Testis (tissue), 5 donors: ENCODE measurements at places on chromosomes 7 and 10. TPM values are rescaled to one million over a fixed set of nuclear protein-coding genes. Genes with fewer than 3 reads are reported as not detected.
A peak's percentile ranks its signal among the peaks of the same experiment; 100 is the strongest.

DNA sequence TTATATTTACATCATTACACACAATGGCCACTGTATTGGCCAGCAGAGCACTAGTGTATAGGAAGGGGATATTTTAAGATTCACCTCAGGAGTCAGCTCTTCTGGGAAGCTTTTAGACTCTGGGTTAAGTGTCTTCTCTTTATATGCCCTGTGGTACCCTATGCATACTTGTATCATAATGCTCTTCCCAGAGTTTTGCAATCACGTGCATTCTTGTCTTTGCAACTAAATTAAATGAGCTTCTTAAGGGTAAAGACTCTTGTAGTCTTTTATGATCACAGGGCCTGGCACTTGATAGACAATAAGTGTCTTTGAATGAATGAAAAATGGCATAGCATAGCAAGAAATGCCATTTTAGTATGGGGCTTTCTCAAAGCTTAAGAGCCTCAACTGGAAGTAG is 35.4 kb upstream of the ARMS2 start:
- H3K36me3 ChIP-seq = no peaks in the 10 kb centered on the region
- DNase-seq = no peak
- H3K27ac ChIP-seq = no peak overlapping the region

DNA sequence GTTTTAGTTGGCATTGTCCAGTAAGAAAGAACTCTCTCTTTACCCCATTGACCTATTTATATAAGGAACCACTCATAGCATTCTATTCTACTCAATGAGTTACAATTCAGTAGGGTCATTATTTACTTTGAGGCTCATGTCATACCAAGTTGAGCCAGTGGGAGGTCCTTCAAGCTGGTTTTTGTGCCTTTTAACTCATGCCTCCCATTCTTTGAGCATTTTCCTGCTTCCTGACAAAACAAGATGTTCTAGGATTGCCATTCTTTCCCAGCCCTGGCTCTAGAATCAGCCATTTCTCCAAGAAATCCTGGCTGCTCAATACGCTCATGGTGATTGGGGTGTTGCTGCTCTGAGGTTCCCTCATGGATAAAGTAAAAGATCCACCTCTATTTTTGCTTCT is 250.1 kb downstream of the ABCA13 start:
- H3K27ac ChIP-seq = no peak overlapping the region
- no peak for DNase-seq
- H3K4me3 ChIP-seq = no peak overlapping the region
- no peaks in the 10 kb centered on the region for H3K27me3 ChIP-seq
- no peaks in the 10 kb centered on the region for H3K36me3 ChIP-seq
- peaks cover 3% of the 10 kb centered on the region for H3K4me1 ChIP-seq

TMEM225B gene
- 57.0 TPM for total RNA-seq

- H3K27me3 ChIP-seq = no peaks in the 10 kb centered on the region
- no peak for DNase-seq
- peaks cover 20% of the 10 kb centered on the region for H3K4me1 ChIP-seq
- H3K27ac ChIP-seq = no peak overlapping the region
- H3K4me3 ChIP-seq = no peak overlapping the region
These were observed 25.2 kb downstream of the OGDH start for GRCh38 chr7:44631458-44632115.

- H3K36me3 ChIP-seq = no peaks in the 10 kb centered on the region
- no peak overlapping the region for H3K4me3 ChIP-seq
These were observed 161.4 kb downstream of the ELMO1 start for GRCh38 chr7:37287131-37287855.

DNA sequence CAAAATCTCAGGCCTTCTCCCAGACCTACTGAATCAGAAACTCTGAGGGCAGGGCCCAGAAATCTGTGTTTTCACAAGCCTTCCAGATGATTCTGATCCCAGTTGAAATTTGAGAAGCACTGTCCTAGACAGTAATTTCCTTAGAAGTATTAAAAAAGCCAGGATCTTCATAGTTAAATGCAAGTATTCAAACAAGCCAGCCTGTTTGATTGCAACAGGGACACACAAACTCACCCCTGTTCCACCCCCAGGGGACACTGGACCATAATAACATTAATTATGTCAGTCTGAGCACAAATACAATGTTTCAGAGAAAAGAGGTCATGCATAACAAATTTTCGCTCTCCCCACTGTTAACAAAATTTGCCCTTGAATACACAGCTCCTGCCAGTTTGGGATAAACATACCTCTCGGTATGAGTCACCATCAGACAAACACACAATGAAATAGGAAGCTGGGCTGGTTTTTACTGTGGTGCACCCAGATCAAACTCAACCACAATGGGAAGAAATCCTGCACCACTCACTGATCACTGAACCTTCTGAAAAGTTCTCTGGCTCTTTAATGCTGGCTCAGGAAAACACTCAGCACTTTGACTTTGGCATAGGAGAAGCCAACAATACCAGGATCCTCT is 34.3 kb downstream of the ABLIM1 start:
- no peak overlapping the region for H3K4me3 ChIP-seq
- peaks cover 3% of the 10 kb centered on the region for H3K4me1 ChIP-seq
- H3K36me3 ChIP-seq = no peaks in the 10 kb centered on the region
- no peaks in the 10 kb centered on the region for H3K27me3 ChIP-seq

- H3K4me1 ChIP-seq = no peaks in the 10 kb centered on the region
- no peak overlapping the region for H3K27ac ChIP-seq
- H3K4me3 ChIP-seq = no peak overlapping the region
- no peaks in the 10 kb centered on the region for H3K27me3 ChIP-seq
- peak; percentile 29 for DNase-seq
These were observed 125.0 kb downstream of the FOXP2 start for GRCh38 chr7:114539575-114539974.
